ENCODE measurements at places on chromosomes 2 and 18.
A peak's percentile ranks its signal among the peaks of the same experiment; 100 is the strongest.

DNA sequence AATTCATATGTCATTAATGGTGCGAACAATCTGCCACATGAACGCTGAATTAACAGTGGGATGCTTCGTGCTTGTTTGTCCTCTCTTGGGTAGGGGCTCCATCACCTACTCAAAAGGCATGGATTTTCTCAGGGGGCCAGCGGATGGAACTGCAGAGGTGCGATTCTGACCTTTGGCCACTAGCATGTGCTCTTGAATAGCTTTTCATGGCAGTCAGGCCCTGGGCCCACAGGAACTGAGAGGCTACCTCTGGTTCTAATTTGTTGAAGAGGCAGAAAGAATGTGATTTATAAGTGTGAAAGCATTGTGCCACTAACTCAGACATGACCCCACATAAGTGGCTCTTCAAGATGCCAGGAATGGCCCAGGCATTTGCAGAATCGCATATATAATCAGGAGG is 283.2 kb downstream of the INSIG2 start:
- peak; percentile 56 for DNase-seq

DNA sequence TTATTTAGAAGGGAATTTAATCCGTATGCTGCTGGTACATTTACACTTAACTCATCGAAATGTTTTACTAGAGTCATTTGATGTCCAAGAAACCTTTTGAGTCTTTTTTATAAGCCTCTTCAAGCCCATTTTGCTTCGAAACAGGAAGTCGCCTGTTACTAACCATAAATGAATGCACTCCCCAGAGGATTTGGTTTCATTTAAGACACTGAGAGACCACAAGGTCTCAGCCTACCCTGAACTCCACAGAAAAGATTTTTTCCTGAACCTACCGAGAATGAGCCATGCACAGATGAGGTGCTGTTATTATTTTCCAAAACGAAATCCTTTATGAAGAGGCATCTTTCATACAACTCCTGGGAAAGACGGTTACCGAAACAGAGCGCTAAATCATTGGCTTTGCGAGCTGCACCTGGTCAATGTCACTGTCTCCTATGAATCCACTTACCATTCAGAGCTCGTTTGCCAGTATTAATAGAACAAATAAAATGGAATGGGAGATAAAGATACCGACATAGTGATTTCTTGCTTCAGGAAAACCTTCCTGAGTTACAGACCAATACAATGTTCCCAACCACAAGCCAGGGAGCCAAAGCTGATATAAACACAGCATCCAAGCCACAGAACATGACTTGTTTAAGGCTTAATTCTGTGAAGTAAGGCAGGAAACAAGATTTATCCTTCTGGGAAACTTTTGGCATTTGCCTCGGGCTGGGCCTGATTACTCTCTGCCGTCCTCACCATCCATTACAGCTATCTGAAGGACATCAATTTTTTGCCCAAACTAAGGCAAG is 382.1 kb downstream of the OSR1 start:
- DNase-seq, result no peak

DNA sequence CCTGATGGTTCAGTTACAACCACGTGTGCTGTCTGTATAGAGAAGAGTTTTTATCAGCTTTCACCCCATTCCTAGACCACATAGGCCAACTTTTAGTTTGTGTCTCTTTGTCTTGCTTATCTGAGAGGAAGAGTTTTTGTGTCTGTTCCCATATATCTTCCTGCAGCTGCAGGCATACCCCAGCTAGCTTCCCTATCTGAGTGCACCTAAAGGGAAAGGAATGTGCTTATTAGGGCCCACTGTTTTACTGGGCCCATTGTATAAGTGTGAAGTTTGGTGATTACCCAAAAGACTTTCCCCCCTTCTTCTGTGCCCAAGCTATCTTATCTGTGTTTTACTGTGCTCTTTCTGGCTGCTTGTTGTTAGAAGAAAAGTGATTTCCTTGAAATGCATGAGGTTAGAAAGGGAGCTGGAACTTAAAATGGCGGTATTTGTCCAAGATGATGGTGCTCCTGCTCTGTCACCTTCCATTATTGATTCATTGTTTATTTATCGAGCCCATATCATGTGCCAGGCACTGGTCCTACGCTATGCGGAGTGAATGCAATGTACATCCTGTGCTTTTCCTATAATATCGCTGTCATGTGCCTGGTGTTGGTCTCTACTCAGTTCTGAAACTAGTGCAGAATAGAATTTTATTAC is 57.2 kb downstream of the NYAP2 start:
- DNase-seq, result no peak

DNA sequence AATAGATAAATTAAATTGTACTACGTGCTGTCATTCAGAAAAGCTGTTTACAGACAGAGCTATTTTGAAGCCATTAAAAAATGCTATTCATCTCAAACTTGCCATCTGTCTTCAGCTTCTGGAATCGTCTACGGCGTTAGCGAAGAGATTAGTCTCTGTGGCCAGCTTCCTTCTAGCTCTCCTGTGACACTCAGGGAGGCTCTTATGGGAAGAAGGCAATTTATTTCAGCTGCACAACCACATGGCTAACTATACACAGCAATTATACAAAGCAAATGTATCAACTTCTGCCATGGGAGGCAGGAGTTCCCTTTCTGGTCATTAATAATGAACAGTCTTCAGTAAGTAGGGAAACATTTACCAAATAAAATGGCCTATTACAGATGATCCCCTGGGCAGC is 6.3 kb downstream of the CTAGE1 start:
- DNase-seq, result no peak

- peak; percentile 11 for DNase-seq
Observed at GRCh38 chr2:240823449-240824336, 3.7 kb upstream of the KIF1A start.

DNA sequence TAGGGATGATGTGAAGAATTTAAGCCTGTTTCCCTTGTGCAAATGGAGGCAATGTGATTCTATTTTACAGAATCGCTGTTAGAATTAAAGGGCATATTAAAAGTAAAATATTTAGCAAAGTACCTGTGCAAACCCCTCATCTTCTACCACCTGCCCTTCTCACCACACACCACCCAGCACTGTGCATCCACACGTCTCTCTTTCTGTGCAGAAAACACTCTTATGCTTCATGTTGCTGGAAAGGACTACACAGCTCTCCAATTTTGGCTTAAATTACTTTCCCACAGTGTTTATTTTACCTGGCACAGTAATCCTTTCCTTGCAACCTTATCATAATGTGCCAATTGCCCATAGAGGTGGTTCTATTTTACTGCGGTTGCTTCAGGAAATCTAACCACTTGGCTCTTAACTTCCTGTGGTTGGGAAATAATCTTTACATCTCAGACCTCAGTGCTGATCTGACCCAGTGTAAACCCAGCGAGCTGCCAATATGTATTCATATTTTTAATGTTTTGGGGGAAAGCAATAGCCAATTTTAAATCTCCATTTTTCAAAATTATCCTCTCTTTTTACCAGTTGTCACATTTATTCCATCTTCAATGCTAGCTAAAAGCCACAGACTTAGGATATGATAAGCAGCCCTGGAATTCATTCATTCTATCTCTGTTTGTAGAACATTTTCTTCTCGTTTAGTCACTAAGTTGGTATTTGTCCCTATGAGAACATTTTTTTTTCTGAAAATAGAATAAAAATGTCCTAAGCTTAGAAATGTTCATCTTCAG is 250.9 kb downstream of the DSEL start:
- DNase-seq, result no peak

GRCh38 chr18:3046216-3046808 is 33.4 kb upstream of the LPIN2 start:
- no peak for DNase-seq

DNA sequence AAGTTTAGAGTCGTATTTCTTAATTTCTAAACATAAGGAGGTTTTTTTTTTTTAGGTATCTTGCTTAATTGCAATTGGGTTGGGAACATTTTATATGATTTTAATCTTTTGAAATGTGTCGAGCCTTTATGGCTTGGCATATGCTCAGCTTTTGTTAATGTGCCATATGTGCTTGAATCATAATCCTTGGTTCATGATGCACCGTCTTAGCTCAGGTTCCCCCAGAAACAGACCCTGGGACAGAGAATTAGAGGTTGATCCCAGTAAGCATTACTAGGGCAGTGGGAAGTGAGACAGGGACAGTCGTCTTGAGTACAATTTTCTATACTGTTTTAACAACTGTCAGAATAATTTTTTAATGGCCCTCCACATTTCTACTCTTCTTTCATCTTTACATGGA is 9.3 kb downstream of the CHCHD5 start:
- DNase-seq, result no peak

DNA sequence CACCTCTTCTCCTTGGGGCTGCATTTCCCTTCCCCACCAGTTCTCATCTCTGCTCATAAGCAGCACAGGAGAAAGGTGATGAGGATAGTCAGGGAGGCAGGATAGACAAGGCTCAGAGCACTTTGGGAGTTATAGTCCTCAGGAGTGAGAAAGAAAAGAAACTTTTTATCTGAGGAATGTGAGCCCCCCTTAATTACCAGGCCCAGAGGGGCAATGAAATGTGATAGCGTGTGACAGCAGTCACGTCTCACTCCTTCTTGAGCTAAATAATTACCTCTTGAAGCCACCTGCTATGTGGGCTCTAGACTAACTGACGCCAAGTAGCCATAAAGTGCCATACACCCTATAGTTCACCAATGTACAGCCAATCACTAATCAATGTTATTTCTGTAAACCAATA is 105.8 kb downstream of the SPP2 start:
- DNase-seq, result no peak

DNA sequence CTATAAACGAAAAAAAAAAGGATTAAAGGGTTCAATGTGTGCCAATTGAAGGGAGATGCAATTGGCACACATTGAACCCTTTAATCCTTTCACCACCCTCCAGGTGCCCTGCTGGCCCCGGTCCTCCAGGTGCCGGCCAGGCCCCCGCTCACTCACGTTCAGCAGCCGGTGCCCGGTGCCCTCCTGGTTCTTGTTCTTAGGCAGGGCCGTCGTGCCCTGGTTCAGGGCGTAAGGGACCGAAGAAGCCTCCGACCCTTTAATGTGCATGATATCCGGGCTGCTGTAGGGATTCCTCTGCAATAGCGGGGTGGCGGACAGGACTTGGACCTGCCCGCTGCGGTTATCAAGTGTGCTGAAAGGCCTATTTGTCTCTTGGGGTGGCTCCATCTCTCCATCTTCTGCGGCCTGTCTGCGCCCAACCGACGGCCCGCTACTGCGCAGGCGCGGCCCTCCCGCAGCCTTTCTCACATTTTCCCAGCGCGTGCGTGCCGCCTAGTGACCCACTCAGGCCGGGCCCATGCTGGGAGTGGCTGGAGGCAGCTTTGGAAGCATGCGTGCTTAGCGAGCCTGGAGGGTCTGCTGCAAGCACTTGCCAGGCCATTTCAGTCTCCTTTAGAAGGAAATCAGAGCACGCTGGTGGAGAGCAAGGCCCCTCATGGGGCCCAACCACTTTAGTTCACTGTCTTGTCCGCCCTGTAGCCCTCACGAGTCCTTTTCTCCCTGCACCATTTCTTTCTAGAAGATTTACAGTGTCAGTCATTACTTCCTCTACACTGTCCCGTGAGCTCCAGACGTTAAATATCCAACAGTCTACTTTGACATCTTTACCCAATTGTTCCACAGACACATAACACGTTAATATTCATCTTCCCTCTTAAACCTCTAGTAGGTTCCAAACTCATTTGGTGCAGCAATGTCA is 24.3 kb downstream of the TMEM237 start:
- DNase-seq, result peak; percentile 85

DNA sequence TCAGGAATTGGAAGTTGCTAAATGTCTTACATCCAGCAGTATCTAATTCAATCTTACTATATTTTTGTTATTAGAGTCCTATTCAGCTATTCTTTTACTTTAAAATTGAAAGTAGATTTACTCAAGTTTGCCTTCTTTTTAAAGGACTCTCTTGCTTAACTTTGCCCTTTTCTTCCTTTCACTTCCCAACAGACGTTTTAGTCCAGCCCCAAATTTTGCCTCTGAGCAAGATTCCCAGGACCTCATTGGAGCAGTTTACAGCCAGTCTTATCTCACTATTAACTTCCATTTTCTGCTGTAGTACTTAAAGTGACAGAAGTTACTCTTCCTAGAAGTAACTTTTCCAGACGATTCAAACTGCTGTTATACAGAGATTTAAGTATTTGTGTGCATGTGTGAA is 1.7 kb upstream of the PRKD3 start:
- no peak for DNase-seq

- no peak for DNase-seq
Observed at GRCh38 chr2:217672472-217672871, 330.3 kb downstream of the TNS1 start.

- peak; percentile 83 for DNase-seq
Observed at GRCh38 chr18:48777026-48777743, 173.6 kb downstream of the SMAD7 start.

DNA sequence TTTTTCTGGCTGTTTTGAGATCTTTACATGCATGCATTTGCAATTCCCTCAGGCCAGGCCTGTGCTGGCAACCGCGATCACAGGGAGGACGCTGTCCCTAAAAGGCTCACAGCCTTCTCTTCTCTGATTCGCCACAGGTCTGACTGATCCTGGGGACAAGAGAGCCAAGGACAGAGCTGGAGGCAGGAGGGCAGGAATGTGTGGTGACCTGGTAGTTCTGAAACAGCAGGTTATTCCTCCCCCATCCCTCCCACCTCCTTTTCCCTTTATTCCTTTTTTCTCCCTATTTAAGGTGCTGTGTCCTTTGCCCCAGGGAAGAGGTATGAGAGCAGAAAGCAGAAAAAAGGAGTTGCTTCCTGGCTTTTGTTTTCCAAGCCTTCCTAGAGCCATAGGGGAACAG is 21.9 kb downstream of the TMEM177 start:
- no peak for DNase-seq

DNA sequence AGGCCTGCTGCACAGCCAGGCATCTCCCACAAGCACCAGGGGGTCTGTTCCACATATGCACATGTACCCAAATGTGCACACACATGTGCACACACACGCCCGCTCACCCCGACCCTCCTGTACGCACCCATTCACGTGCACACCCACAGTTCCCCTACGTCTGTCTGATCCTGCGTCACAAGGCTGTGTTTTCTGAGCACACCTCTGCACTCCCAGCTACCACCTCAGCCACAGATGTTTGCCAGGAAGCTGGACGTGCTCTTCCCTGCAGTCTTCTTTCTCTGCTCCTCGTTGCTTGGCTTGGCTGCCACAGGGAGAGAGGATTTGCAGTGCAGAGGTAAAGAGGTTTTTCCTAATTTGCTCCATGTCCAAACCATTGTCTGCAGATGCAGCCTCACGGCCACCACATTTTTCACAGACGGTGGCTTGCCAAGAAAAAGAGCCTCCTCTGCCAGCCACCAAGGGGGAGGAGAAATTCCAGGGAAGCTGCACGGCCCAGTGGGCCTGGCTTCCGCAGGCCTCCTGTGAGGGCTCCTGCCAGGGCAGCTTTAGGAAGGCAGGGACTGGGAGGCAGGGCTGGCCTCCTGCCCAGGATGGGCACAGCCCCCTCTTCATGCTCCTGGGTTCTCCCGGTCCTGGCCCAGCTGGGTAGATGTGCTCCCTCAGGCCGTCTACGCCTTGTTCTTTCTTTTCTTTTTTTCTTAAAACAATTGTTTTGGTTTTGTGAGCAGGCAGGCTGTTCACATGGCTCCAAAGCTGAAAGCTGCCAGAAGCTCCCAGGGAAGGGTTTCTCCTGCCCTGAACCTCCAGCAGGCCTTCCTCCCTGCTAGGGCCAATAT is 29.3 kb upstream of the HS6ST1 start:
- peak; percentile 35 for DNase-seq

Data from NCI-H69 (cell line).